Calu3 (cell line): ENCODE measurements at places on chromosomes 11 and 22. TPM values are rescaled to one million over a fixed set of nuclear protein-coding genes. Genes with fewer than 3 reads are reported as not detected.

DNA sequence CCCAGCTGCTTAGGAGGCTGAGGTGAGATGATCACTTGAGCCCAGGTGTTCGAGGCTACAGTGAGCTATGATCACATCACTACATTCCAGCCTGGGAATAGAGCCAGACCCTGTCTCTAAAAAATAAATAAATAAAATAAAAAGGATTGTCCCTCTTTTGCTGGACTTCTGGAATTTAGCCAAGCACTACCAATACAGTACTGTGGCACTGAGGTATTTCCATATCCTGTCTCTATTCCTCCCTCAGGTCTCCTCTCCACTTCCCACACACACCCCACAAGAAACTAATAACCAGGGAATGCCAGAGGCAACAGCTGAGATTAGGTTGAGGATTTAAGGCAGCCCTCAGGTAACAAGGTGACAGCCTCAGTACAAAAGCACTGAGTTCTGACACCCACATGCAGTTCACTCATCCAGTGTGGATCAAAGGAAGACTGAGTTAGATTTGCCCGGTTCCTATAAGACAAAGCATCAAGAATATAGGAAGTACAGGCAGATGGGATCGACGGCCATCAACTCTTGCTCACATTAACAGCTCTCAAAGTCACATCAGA, 4.5 kb upstream of the PPP2R1B start:
- no peak for DNase-seq

The FGF19 gene
- 0.73 and 1.4 TPM in 2 replicates for total RNA-seq

GRCh38 chr11:76371170-76371569, 9.8 kb downstream of the THAP12 start:
- DNase-seq: no peak

DNA sequence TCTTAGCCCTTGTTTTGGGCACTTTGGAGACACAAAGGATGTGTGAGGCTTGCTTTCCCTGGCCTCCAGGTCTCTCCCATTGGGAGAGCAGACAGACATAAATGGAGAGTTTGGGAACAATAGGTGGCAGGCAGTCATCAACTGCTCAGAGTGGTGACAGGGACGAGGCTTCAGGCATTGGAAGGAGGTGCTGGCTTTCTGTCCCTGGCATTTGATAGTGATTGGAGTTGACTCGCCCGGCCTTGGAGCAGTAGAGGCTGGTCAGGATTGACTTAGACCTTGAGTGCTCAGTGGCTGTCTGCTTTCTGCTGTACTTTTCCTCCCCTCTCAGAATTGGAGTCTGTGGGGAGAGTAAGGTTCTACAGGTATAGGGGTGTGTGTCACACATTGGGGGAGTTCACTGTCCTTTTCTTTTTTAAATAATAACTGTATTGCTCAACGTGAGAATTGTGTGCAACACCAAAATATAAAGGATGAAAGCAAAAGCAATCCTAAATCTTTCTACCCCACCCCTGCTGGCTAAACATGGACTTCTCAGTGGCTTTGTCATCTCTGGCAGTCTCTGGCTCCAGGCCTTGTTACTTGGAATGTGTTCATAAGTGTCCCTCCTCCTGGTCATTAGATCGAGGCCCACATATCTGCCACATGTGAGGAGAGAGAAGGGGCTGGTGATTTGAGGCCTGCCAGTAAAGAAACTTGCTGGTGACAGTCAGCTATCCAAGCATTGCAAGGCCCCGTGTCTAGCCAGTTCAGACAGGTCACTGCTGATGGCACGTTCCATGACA, 21.1 kb downstream of the SHISA8 start:
- no peak for DNase-seq

DNA sequence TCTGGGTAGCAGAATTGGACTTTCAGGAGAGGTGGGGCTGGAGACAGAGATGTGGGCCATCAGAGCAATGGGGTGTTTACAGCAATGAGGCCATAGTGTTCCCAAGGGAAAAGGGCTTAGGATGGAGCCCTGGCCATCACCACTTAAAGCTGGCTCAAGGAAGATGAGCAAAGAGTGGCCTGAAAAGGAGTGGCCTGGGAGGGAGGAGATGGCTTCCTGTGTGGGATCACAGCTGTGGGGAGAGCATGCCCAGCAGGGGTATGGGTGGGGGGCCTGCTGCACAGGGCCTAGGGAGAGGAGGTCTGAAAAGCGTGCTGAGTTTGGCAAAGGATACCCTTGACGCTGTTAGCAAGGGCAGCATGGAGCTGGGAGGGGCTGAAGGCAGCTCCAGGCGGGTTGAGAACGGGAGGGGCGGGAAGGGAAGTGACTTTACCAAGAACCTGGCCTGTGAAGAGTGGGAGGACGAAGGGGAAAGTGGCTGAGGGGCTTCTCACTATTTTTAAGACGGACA, 13.9 kb downstream of the LRRC32 start:
- DNase-seq: no peak

The OR8G5 gene
- total RNA-seq: not detected in 2 replicates

- no peak for DNase-seq
These were observed 1658.4 kb upstream of the RAG2 start for GRCh38 chr11:38256436-38256835.

GRCh38 chr11:50174975-50175374, 142.3 kb downstream of the OR4C45 start:
- DNase-seq: no peak
